ENCODE measurements at places on chromosomes 16 and 17. TPM values are rescaled to one million over a fixed set of nuclear protein-coding genes. Genes with fewer than 3 reads are reported as not detected.

LPCAT2 gene
- 26.6 TPM for total RNA-seq

TMEM92 gene
- total RNA-seq, result 0.05 TPM

HAGHL gene
- total RNA-seq, result 1.9 TPM

WNT3 gene
- total RNA-seq, result 0.59 TPM

INCA1 gene
- not detected for total RNA-seq

CX3CL1 gene
- total RNA-seq, result 5.1 TPM

KRT9 gene
- total RNA-seq, result not detected

ABCC6 gene
- total RNA-seq, result not detected

C16orf46 gene
- total RNA-seq, result 2.0 TPM

CACNG5 gene
- total RNA-seq, result not detected

MBTPS1 gene
- total RNA-seq, result 92.8 TPM

COQ9 gene
- 44.5 TPM for total RNA-seq

FTSJ3 gene
- total RNA-seq, result 44.4 TPM

VAT1 gene
- total RNA-seq, result 810 TPM

TP53TG3C gene
- total RNA-seq, result not detected

GSG1L2 gene
- total RNA-seq, result not detected

C17orf50 gene
- total RNA-seq, result not detected

PRKCB gene
- not detected for total RNA-seq

ZNF385C gene
- not detected for total RNA-seq

TBC1D3 gene
- total RNA-seq, result not detected

NRN1L gene
- total RNA-seq, result 0.69 TPM
